T-helper 17 cell (primary cell): ENCODE measurements at places on chromosomes 7 and 10.

- DNase-seq = no peak
Observed at GRCh38 chr7:35605760-35606159, 89.2 kb downstream of the HERPUD2 start.

GRCh38 chr7:157347217-157347904 lies 10.6 kb downstream of the DNAJB6 start:
- DNase-seq = no peak

- DNase-seq = no peak
Observed at GRCh38 chr10:79246606-79247275, 100.5 kb upstream of the PPIF start.

- DNase-seq = no peak
Observed at GRCh38 chr10:19704544-19704943, 111.7 kb upstream of the PLXDC2 start.

GRCh38 chr7:70669854-70670253 lies 462.1 kb upstream of the GALNT17 start:
- DNase-seq = no peak

GRCh38 chr10:24483701-24484100 lies 240.0 kb downstream of the ARHGAP21 start:
- no peak for DNase-seq

- DNase-seq = no peak
Observed at GRCh38 chr10:132528064-132528691, 9.4 kb upstream of the INPP5A start.

DNA sequence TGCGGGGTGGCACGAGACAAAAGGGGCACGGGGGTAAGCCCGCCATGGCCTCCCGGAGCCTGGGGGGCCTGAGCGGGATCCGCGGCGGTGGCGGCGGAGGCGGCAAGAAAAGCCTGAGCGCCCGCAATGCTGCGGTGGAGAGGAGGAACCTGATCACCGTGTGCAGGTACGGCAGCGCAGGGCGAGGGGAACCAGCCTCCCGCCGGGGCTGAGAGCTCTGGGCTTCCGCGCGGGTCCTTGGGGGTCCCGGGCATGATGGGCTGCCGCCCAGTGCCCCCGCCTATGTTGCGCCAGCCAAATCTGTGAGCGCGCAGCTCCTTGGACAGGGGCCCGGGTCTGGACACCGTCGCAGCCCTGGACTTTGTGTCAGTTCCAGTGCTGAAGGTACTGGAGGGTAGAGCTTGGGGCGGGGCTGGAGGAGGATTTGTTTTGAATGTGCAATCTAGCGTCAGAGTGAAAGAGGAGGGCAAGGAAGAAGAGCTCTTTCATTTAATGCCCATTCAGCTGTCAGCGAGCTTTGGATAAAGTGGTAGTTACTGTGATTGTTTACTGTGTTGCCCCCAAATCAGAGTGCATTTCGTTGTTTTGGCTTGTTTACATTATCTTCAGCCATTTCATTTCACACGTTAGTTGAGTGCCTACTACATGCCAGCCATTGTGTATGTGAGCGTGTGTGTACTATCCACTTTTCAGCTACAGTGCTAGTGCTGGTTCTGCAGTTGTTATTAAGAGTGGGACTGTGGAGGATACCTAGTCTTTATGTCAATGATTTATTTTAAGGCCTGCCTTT lies 777 bp downstream of the RUNDC3B start:
- DNase-seq = peak; percentile 13

DNA sequence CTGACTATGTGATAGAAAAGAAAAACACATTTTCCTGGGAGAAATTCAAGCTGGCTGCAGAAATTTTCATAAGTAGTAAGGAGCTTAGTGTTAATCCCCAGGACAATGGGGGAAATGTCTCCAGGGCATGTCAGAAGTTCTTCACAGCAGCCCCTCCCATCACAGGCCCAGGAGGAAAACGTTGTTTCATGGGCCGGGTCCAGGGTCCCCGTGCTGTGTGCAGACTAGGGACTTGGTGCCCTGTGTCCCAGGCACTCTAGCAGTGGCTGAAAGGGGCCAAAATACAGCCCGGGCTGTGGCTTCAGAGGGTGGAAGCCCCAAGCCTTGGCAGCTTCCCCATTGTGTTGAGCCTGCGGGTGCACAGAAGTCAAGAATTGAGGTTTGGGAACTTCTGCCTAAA lies 99.0 kb upstream of the ASAH2 start:
- DNase-seq = no peak

DNA sequence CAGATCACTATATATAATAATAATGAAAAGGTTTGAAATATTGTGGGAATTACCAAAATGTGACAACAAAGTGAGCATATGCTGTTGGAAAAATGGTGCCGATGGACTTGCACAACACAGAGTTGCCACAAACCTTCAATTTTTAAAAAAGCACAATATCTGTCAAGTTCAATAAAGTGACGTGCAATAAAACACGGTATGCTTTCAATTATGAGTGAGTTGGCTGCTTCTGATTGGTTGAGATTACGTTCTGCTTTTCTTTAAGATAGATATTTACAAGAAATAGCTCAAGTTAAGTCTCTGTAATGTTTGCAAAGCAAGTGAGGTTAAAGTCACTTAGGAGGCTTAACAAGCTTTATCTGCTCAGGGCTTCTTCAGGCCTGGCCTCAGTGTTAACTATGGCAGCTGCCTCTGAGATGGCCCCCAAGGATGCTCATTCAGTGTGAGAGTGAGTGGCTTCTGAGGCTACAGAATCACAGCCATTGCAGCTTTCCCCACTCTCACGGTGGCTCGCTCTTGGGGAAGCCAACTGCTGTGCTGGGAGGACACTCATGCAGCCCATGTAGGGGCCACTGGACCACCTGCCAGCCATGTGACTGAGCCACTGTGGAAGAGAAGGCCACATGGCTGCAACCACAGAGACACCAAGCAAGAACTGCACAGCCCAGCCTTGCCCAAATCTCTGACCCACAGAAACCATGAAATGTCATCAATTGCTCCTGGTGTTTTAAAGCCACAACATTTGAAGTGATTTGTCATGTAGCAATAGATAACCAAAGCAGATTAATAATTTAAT lies 78.3 kb upstream of the TMEM72 start:
- DNase-seq = no peak

DNA sequence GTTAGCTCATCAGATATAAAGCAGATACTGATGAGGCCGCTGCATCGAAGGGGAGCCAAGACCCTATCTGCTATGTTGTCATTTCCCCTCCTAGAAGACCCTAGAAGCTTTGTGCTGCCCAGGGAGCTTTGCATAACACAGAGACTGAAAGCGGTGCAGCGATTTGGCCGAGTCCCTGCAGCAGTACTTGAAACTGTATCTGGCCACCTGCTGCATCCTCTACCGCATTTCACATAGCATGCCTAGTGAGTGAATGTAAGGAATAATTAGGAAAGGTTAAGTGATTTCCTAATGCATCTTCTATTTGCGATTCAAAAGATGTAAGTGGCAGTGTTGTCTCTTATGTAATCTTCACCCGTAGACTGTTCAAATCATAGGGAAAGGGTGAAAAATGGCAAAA lies 106.7 kb downstream of the LRMDA start:
- no peak for DNase-seq

GRCh38 chr7:137458399-137458798 lies 114.9 kb upstream of the PTN start:
- DNase-seq = no peak
